ENCODE measurements at places on chromosomes 13 and 19.

DNA sequence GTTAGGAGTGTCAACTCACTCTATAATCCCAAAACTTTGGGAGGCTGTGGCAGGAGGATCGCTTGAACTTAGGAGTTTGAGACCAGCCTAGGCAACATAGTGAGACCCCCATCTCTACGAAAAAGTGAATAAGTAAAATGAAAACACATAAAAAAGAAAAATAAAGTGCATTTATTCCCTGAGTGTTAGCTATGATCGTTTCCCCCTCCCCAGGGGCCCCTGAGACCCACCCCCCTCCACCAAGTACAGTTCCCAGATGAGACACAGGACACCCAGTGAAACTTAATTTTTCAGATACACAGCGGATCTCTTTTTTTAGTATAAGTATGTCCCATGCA is 28.6 kb upstream of the NANOS3 start:
- no peak for DNase-seq

DNA sequence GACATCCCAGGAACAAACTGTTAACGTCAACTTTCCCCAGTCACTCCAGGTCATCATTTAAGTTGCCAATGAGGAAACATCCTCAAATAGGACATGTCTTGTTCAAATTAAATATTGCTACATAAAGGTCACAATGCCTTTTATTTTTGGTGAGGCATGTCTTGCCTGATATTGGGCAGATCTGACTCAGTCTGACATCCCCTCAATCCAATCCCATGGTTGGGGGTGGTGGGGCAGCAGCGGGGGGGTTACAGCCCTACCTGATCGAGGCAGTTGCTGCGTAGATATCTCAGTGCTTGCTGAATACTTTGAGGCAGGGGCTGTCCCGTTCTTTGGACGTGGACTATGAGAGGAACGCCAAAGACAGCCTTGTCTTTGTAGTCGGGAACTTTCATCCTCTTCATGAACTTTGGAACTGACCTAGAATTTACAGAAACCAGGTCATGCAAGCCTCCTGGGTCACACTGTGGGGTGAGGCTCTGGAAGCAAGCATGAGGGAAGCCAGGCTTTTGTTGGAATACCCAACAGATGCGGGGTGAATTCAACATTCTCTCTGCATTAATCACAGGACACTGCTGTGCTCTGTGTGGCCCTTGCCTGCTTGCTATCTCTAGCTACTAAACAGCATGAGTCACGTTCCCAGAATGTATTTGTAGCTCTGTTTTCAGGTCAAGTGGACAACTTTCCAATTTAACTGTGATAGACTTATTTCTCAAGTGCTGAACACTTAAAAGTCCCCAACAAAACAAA is 109.8 kb downstream of the KL start:
- no peak for DNase-seq

DNA sequence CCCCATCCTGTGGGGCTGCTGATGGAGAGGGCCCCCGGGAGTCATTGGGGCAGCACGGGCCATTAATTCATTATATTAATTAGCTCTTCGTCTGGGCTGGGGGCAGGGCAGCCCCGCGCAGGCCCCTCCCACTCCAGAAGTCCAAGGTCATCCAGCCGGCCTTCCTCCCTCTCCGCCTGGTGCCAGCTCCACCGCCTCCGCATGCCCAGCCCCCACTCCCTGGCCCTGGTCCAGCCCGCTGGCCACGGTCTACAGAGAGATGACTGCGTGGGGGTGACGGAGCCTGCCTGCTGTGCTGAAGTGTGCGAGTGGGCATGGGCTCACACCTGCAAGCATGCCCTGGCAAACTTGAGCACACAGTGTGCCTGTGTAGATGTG is 8.8 kb downstream of the IGLON5 start:
- DNase-seq, result no peak

DNA sequence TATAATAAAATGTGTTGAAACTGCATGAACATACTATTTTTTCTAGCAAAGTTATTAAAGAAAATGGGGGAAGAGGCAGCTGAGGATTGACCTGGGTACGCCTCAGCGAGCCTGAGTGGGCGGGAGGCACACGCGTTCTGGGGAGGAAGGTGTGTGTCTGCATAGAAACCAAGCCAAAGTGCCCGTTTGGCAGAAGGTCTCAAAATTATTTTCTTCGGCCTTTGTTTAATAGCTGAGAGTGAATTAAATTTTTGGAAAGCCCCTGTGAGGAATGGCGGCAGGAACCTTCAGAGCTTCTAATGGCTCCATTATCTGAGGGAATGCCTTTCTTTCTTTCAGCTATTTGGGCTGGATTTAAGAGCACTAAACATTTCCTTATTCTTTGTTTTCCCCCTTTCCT is 5.2 kb downstream of the ZIC2 start:
- no peak for DNase-seq

- DNase-seq, result no peak
Observed at GRCh38 chr13:93818345-93818744, 591.7 kb downstream of the GPC6 start.

DNA sequence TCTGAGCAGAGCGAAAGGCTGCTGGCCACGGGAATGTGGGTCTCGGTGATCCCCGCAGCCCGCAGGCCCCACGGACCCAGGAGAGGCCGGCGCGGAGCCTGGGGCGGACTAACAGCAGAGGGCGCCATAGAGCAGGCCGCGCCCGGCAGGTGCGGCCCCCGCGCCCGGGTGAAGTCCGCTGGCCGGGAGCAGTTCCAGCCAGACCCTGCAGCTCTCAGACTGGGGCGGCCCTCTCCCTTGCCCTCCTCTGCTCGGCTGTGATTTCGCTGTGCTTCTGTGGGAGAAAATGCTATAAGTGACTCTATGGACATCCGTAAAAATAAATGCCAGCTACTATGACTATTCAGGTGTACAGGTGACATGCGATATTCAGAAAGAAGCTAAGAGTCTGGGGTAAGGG is 37.7 kb downstream of the GSX1 start:
- peak; percentile 81 for DNase-seq

DNA sequence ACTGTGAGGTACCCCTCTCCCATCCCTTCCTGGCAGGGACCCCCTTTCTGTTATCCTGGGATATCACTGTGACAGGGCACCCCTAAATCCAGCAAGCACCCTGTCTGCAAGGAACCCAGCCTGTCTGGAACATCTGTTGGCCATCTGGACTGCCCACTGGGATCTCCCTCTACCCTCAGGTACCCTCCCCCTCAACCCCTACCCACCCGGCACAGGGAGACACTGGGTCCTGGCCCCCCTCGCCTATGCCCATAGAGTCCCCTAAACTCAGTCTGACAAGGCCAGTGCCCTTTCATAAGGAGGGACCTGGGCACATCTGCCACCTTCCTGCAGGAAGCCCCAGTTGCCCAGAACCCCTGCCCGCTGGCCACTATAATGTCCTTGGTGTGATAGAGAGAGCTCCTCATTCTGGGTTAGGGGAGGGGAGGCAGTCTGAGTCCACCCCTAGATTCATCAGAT is 2.8 kb upstream of the SLC27A5 start:
- DNase-seq, result no peak

DNA sequence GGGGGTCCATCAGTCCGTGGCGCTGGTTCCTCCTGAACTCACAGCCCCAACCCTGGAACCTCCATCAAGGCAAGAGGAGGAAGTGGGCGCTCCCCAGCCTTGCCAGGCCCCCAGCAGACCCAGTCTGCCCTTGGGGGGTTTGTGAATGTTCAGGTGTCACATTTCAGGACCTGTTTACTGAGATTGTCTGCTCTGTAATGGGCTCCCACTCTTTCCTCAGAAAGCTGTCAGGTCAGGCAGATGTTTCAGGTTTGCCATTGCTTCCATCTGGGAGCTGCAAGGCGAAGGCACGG is 29.4 kb downstream of the TSSK6 start:
- no peak for DNase-seq

- DNase-seq, result no peak
Observed at GRCh38 chr13:44506719-44507118, 69.4 kb downstream of the TSC22D1 start.

- no peak for DNase-seq
Observed at GRCh38 chr19:30556230-30556711, 184.1 kb downstream of the ZNF536 start.

DNA sequence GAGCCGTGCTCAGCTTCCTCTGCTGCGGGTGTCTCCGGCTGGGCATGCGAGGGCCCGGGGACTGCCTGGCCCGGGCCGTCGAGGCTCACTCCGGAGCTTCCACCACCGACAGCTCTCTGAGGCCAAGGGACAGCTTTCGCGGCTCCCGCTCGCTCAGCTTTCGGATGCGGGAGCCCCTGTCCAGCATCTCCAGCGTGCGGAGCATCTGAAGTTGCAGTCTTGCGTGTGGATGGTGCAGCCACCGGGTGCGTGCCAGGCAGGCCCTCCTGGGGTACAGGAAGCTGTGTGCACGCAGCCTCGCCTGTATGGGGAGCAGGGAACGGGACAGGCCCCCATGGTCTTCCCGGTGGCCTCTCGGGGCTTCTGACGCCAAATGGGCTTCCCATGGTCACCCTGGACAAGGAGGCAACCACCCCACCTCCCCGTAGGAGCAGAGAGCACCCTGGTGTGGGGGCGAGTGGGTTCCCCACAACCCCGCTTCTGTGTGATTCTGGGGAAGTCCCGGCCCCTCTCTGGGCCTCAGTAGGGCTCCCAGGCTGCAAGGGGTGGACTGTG is 1.2 kb downstream of the S1PR4 start:
- no peak for DNase-seq

GRCh38 chr13:63774133-63774532 is 2358.5 kb upstream of the PCDH20 start:
- DNase-seq, result no peak

- no peak for DNase-seq
Observed at GRCh38 chr13:31987535-31988170, 43.9 kb upstream of the FRY start.

DNA sequence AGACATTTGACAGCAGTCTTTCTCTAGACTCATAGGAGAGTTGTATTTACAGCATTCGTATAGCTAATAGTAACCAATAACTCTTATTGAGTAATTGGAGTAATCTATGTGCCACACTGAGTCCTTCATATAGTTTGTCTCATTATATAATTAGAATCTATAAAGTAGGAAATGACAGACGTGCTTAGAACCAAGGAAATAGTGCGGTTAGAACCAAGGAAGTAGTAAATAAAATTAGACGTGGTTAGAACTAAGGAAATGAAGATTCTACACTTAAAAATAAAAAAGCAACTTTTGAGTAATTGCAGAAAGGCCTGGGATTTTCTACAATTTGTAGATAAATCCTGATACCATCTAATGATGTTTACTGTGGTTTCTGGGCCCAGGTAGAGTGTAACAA is 107.8 kb upstream of the TNFSF11 start:
- no peak for DNase-seq

DNA sequence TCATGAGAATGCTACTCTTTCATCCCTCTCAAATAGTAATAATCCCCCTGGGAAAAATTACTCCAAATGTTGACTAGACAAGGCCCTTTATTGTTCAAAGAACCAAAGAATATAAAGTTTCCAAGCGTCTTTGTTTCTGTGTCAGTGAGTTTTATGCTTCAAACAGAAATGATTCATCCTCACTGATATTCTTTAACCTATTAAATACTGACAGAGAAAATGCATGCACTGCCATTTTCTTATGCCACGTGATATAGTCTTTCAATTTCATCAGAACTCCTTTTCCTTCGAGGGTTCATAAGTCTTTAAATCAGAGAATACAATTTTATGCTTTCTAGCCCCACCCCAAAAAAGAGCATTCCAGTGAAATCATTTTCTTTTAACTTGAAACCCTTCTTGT is 211.6 kb downstream of the SHISA2 start:
- DNase-seq, result no peak

DNA sequence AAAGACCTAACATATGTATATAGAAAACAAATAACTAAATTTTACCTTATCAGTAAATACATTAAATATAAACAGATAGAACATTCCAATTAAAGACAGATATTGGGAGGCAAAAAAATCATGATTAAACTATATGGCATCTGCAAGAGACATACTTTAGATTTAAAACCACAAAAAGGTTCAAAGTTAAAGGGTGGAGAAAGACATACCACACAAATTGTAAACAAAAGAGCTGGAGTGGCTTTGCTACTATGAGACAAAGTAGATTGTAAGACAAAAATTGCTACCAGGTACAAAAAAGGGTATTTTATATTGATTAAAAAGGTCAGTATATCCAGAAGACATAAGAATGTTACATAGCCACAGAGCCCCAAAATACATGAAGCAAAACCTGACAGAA is 200.2 kb downstream of the KCNRG start:
- DNase-seq, result no peak

- no peak for DNase-seq
Observed at GRCh38 chr13:33904431-33904830, 86.5 kb downstream of the RFC3 start.

- DNase-seq, result no peak
Observed at GRCh38 chr19:18868380-18869022, 27.5 kb downstream of the CERS1 start.

- DNase-seq, result no peak
Observed at GRCh38 chr19:49656456-49657109, 9.1 kb downstream of the IRF3 start.

GRCh38 chr19:306151-306900 is 15.1 kb upstream of the PLPP2 start:
- no peak for DNase-seq

DNA sequence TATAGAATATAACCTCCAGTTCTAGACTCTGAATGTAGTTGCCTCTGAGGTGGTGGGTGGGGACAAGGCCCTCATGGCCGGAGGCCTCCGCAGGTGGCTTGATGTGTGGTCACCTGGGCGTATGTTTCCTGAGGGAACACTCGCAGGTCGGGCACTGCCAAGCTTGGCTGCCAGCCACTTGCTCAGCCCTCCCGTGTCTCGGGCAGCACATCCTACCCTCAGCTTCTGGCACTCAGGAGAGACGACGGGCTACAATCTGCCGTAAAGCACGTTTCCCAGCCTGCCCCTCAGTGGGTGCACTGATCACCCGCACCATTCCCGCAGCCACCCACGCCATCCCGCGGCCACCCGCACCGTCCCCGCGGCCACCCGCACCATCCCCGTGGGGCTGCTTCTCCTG is 15.2 kb downstream of the THOP1 start:
- DNase-seq, result no peak

DNA sequence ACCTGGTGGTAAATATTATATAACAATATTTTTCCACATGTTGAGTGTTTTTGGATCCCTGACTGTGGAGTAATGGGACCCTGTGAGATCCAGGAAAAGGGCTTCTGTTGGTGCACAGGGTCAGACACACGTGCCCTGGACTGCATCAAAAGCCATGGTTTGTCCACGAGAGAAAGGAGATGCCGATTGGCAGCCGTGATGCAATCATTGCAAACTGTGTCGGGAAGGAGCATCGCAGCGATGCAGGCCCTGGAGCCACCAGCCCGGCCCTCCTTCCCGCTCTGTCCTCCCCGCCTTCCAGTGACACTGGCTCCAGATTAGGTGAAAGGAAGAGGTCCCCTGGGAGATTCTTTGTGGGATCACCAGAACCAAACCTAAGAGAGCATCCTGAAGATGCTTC is 9.1 kb downstream of the COL4A2 start:
- no peak for DNase-seq
